ENCODE measurements at places on chromosomes 1 and 21.

DNA sequence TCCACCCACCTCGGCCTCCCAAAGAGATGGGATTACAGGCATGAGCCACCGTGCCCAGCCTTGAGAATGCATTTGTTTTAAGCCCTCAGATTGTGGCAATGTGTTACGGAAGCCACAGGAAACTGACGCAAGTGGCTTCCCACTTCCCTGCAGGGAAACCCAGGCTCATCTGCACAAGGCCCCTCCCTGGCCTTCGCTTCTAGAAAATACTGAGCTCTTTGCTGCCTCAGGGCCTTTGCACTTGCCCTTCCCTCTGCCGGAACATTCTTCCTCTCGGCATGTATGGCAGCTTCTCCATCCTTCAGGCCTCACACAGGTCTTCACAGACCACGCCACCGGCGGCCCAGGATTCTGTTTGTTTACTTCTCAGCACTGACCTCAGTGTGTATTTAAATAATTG, 137.0 kb upstream of the TMEM51 start:
- DNase-seq, result no peak

GRCh38 chr1:94501935-94502334, 39.6 kb downstream of the F3 start:
- no peak for DNase-seq

GRCh38 chr1:51499694-51500093, 19.4 kb downstream of the EPS15 start:
- DNase-seq, result no peak

DNA sequence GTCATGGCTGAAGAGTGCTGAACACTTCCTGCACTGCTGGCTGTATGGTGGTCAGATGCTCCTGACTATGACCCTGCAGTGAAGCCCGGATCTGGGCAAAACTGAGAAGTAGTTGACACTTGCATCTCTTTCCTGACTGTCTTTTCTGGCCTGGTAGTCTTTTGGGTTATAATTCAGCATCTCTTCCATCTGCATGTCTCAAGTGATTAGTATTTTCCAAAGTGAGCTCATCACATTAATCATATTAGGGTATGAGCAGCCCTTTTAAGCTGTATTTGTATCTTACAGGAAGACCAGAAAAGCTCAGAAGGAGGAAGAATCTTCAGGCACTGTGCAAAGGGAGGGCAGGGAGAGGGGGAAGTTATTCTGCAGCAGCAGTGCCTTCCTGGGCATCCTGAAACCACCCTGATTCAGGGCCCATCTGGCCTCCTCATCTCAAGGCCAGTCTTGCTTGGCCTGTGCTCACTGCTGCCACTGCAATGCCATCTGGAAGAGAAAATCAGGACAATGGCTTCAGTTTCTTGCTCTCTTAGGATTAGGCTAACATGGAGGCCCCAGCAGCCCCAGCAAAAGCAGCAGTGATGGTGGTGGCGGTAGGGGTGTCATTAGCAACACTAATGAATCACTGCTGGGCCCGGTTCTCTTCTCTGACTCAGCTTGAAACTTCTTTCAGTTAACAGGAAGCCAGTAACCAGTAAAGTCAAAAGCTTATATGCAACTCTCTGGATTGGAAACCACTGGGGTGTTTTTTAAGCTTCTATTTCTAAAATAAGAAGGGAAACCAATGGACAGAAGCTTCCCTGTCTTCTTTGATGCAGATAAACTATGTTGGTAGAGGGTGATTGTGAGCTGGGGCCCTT, 63.3 kb upstream of the WDR26 start:
- no peak for DNase-seq

DNA sequence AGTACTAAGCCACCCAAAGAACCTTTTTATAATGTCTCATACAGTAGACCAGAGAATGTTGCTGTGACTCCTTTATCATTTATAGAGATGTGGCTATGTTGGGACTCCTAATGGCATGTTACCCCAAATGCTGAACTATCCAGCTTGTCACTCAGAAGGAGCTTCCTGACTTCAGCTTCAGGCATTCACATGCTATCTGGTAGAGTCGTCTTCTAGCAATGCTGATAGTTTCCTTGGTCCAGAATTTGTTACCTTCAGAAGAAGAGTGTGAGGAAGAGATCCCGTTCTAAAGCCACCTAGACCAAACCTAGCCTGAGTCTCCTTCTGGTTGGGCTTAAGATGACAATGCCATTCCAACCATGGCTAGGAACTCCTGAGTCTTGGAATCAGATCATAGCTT, 68.1 kb downstream of the OLFML2B start:
- DNase-seq, result no peak

GRCh38 chr1:184473176-184473966, 86.5 kb downstream of the C1orf21 start:
- no peak for DNase-seq

- no peak for DNase-seq
Measured at GRCh38 chr21:15444118-15444960, 285.4 kb upstream of the USP25 start.

DNA sequence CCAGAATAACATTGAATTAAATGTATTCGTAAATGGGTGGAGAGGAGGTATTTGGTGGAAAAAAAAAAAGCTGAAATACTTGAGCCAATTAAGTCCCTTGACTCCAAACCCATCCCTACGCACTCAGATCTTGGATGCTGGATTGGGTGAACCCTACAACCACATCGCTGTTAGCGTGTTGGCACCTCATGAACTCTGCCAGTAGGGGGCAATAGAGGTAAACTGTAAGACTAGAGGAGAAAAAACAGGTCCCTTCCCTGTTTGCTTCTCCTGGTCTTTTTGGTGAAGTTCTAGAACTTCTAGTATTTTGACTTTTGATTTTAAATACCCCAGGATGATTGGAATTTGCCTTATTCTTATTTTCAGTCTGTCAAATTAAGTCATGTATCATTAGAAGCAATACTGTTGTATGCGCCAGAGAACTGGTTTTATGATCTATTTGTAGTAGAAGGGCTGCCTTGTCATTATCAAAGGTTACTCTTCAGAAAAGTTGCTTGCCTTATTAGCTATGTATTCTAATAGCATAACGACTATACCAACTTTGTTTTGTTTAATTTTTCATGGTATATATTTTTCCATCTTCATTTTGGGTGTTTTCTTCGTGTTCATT, 1.9 kb upstream of the OR13G1 start:
- no peak for DNase-seq

- DNase-seq, result no peak
Measured at GRCh38 chr1:244863491-244864252, 671 bp downstream of the HNRNPU start.

DNA sequence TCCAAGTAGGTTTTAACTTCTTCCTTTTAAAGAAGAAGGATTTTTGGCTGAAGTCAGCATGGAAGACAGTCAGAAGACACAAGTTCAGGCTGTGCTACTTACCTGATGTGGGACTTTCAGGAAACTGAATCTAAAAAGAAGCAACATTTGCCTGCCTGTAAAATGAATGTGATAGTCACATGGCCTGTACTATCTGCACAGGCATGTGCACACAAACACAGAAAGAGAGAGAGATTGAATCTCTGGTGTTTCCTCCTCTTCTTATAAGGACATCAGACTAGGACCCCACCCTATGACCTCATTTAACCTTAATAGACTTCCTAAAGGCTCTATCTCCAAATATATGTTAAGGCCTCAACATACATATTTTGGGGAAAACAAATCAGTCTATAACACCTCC, 542.9 kb downstream of the PLPP3 start:
- DNase-seq, result no peak

DNA sequence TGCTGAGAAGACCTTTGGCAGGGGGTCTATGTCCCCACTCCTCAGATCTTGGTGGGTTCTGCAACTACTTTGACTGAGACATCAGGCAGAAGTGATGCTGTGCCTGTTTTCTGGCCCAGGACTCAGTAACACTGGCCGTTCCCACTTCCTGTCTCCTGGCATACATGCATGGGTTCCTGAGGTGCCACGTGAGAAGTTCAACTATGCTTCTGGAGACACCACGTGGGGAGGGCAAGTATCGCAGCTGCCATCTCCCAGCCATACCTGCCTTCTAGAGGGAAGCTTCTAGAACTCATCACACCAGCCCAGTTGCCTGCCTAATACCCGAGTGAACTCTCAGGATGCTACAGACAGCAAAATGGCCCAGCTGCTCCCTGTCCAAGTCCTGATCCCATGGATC, 65.8 kb downstream of the TRABD2B start:
- no peak for DNase-seq

GRCh38 chr21:45248893-45249381, 38.8 kb downstream of the POFUT2 start:
- no peak for DNase-seq

DNA sequence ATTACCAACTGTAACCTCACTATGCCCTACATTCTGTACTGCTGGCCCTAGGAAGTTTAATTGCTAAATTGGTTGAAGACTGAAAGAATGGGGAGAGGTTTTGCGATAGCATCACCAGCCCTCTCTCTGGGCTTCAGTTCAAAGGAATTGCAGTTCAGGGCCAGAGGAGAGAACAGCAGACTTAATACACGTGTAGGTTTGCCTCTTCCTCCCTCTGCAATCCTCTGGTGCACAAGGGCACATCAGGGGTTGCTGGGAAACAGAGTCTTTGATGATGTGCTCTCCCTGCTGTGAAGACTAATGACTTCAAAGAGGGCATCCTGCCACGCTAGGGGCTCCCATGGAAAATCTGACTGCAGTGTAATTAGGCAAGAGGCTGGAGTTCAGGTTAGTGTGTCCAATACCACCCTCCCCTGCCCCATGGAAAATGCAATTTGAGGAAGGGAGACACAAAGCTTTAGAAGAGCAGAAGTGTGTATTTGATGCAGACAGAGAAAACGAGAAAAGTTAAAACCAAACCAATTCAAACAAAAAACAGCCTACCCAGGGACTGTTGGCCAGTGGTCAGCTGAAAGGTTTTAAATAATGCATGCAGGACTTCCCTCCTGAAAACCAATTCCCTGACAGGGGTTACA, 167.9 kb downstream of the ASTN1 start:
- DNase-seq, result no peak
